ENCODE measurements at places on chromosomes 4 and X.
A peak's percentile ranks its signal among the peaks of the same experiment; 100 is the strongest.

GRCh38 chr4:142282870-142283431, 563.1 kb downstream of the INPP4B start:
- no peak for DNase-seq
- no peak overlapping the region for H3K4me3 ChIP-seq
- H3K36me3 ChIP-seq, result no peaks in the 10 kb centered on the region
- no peak overlapping the region for H3K27ac ChIP-seq
- peaks cover 11% of the 10 kb centered on the region for H3K4me1 ChIP-seq
- no peaks in the 10 kb centered on the region for H3K27me3 ChIP-seq

DNA sequence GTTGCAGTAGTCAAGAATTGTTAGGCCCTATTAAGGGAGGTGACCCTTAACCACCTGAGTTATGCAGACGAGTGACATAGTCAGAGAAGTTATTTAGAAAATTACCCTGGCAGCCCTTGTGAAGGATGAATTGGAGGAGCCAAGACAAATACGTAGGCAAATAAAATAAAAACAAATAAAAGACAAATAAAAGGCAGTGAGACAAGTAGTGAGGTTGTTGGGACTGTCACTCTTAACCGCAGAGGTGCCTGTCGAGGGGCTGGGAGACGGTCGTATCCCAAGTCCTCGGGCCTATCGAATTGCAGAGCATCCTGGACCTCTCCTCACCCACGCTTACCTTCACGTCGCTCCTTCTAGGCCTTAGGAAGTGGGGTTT, 58.0 kb upstream of the ZC4H2 start:
- peak overlapping the region; percentile 91 for H3K4me3 ChIP-seq
- H3K36me3 ChIP-seq, result no peaks in the 10 kb centered on the region
- H3K27ac ChIP-seq, result peak overlapping the region; percentile 95
- H3K27me3 ChIP-seq, result no peaks in the 10 kb centered on the region
- peaks cover 7% of the 10 kb centered on the region for H3K4me1 ChIP-seq

GRCh38 chr4:177673985-177674489, 231.8 kb upstream of the AGA start:
- H3K4me3 ChIP-seq, result no peak overlapping the region
- H3K36me3 ChIP-seq, result no peaks in the 10 kb centered on the region
- H3K4me1 ChIP-seq, result no peaks in the 10 kb centered on the region
- H3K27ac ChIP-seq, result no peak overlapping the region

DNA sequence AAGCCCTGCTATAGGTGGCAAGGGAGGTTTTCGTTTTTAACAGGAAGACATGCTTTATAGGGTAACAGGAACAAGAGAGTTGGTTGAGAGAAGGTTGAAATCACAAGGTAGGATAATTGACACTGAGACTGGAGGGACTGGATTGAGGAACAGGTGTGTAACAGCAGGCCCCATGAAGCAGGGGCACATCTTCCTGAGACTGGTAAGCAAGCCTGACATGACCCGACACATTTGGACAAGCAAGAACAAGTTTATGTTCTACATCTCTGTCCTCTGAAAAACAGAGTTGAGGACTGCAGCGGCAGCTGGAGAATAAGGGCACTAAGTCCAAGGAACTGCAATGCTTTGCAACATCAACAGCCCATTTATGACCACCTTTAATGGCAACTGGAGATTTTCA, 5.2 kb downstream of the RPS4X start:
- peaks cover 28% of the 10 kb centered on the region for H3K4me1 ChIP-seq
- peak overlapping the region; percentile 93 for H3K27ac ChIP-seq
- no peak for DNase-seq
- peaks cover 9% of the 10 kb centered on the region for H3K36me3 ChIP-seq
- no peaks in the 10 kb centered on the region for H3K27me3 ChIP-seq
- peak overlapping the region; percentile 59 for H3K4me3 ChIP-seq

DNA sequence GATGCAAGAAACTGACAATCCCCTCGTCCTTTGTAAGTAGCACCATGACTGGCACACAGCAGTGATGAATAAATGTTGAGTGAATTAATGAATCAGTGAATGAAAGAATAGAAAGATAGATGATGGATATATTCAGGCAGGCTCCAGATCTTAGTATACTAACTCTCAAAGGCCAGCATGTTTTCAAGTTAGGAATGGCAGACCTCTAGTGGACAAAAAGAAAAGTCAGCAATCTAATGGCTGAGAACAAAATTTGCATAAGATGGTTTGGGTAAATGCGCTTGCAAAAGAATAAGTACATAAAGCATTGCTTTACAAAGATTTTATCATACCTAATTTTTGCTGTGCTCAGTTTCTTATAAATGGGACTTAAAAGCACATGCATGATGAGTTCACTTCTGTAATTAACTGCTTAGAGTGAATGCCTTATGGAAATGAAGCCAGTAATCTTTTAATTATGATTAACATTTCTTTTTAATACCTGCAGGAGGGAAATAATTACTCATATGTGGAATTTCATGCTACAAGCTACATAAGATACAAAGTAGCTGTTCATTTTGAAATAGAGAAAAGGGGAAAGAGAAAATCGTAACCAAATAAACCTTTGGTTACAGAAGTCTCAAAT, 126.9 kb upstream of the GPRIN3 start:
- H3K27ac ChIP-seq, result peak overlapping the region; percentile 87
- H3K4me1 ChIP-seq, result peaks cover 24% of the 10 kb centered on the region
- peaks cover 9% of the 10 kb centered on the region for H3K27me3 ChIP-seq
- no peak overlapping the region for H3K4me3 ChIP-seq
- no peak for DNase-seq
- peaks cover 2% of the 10 kb centered on the region for H3K36me3 ChIP-seq

DNA sequence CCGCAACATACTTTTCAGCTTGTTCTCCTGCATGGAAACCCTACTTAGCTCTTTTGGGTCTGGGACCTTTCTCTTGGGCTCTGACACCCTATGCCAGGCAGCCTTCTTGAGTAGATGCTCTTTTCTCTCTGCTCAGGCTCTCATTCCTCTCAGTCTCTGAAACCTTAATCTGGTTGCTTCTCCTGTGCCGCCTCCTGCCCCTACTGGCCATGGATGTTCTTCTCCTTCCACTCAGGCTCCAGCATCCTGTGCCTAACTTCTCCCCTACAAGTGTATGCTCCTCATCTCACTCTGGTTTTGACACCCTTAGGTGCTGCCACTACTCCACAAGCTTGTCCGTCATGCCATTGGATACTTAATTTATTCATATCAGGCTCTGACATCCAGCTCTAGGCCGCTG, 15.2 kb downstream of the BLTP1 start:
- H3K36me3 ChIP-seq, result peaks cover 8% of the 10 kb centered on the region
- no peak overlapping the region for H3K27ac ChIP-seq
- H3K27me3 ChIP-seq, result no peaks in the 10 kb centered on the region

GRCh38 chrX:150508451-150509367, 59.7 kb upstream of the MTM1 start:
- H3K36me3 ChIP-seq, result no peaks in the 10 kb centered on the region
- no peak overlapping the region for H3K4me3 ChIP-seq
- H3K4me1 ChIP-seq, result no peaks in the 10 kb centered on the region
- DNase-seq, result no peak

DNA sequence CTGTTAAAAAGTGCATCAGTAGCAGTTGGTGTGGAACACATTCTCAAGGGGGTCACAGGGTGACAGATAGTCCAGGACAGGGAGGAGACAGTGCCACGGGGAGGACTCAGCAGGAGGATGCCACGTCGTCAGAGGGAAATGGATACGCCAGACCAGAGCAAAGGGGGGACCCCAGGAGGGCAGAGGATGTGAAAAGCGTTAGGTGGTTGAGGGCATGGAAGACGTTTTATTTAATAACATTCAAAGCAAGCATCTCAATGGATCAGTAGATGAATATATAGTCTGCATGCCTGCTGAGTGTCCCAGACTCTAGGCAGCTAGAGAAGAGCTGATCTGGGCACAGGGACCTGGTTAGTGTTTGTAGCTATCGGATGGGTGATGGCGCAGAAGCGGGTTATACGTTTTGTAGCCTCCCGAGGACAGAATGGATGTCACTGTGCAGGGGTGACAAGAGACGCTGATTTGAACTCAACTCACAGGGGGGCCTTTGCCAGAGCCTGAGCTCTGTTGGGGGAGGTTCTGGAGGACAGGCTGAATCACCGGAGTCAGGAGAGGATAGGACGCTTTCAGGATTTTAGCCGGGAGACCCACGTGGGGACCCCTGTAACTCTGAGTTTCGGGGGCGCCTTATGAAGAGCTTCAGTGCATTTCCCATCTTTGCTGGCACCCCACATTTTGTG, 81.3 kb downstream of the STOX2 start:
- H3K4me1 ChIP-seq, result no peaks in the 10 kb centered on the region
- H3K27me3 ChIP-seq, result peaks cover 11% of the 10 kb centered on the region
- no peak for DNase-seq
- no peaks in the 10 kb centered on the region for H3K36me3 ChIP-seq
- H3K4me3 ChIP-seq, result no peak overlapping the region

DNA sequence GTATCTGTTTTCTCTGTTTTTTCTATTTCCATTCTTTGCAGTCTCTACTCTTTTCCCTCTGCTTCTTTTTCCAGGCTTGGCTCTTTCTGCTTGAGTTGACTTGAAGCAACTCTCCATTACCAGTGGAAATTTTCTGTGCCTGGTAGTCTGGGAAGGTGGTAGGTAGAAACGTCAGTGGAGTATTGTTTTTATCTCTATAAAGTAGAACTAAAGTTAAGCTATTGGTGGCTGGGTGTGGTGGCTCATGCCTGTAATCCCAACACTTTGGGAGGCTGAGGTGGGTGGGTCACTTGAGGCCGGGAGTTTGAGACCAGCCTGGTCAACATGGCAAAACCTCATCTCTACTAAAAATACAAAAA, 438.1 kb upstream of the AR start:
- no peak for DNase-seq
- no peaks in the 10 kb centered on the region for H3K36me3 ChIP-seq
- no peaks in the 10 kb centered on the region for H3K27me3 ChIP-seq
- no peak overlapping the region for H3K27ac ChIP-seq
- no peak overlapping the region for H3K4me3 ChIP-seq
- no peaks in the 10 kb centered on the region for H3K4me1 ChIP-seq

GRCh38 chrX:30910124-30910860, 21.2 kb upstream of the TAB3 start:
- no peaks in the 10 kb centered on the region for H3K36me3 ChIP-seq
- no peak for DNase-seq
- no peaks in the 10 kb centered on the region for H3K27me3 ChIP-seq

GRCh38 chrX:138519296-138519695, 192.2 kb downstream of the FGF13 start:
- H3K27ac ChIP-seq, result no peak overlapping the region
- no peaks in the 10 kb centered on the region for H3K4me1 ChIP-seq
- no peak for DNase-seq
- H3K27me3 ChIP-seq, result no peaks in the 10 kb centered on the region
- H3K36me3 ChIP-seq, result no peaks in the 10 kb centered on the region
- H3K4me3 ChIP-seq, result no peak overlapping the region

GRCh38 chrX:20067709-20068561, 48.8 kb downstream of the MAP7D2 start:
- H3K4me3 ChIP-seq, result no peak overlapping the region
- no peak overlapping the region for H3K27ac ChIP-seq
- DNase-seq, result no peak
- no peaks in the 10 kb centered on the region for H3K27me3 ChIP-seq

DNA sequence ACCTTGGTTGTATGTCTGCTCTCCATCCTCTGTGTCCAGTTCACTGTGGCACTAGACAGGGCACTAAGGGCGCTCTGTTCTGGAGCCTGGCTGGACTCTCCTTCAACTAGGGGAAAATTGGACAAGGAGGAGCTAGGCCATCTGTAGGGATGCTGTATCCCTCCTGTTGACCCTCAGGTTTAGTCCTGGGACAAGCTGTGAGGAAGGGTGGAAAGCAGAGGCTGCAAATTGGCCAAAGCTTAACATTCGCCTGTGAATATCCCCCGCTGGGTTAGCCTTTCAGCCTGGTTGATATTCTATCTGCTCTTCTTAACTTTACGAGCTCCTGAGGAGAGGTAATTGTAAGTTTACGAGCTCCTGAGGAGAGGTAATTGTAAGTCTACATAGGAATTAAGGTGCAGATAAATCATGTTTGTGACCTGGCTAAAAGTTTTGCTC, 64.4 kb upstream of the ENPEP start:
- DNase-seq, result no peak
- H3K27ac ChIP-seq, result no peak overlapping the region
- no peak overlapping the region for H3K4me3 ChIP-seq
- H3K4me1 ChIP-seq, result no peaks in the 10 kb centered on the region
- peaks cover 25% of the 10 kb centered on the region for H3K27me3 ChIP-seq

DNA sequence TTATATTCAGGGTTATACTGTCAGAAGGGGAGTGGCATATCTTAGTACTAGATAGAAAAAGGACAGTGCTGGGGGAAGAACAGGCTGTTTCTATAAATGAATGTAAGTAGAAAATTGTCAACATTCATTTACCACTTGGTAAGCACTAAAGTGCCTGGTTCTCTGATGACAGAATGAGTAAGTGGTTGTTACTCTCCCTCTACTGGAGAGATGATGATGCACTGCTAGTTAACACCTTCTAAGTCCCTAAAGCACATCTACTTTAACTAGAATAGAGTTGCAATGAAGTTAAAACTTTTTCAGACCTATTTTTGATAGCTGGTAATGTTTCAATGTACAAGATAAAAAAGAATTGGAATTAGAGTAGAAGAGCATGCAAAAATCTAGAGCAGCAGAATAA, 214.5 kb downstream of the KLHL4 start:
- H3K4me3 ChIP-seq, result no peak overlapping the region
- H3K27me3 ChIP-seq, result no peaks in the 10 kb centered on the region
- no peak for DNase-seq
- no peak overlapping the region for H3K27ac ChIP-seq

DNA sequence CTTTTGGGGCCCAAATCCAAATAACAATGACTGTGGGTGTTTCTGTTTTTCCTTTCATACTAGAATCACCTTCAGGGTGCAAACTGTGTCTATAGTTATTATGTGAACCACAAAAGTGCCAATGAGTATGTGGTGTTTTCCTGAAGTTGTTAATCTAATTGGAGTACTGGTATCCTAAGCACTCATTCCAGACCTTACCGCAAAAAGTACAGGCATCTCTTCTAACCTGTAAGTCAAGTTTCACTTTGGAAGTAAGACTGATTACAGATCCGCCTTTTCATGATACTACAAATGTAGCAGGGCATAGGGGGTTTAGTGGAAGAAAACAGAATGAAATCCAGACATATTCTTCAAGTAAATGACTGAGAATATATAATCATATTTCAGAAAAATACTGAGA, 16.1 kb downstream of the COQ2 start:
- peaks cover 4% of the 10 kb centered on the region for H3K36me3 ChIP-seq
- H3K27ac ChIP-seq, result no peak overlapping the region
- H3K27me3 ChIP-seq, result no peaks in the 10 kb centered on the region
- H3K4me1 ChIP-seq, result peaks cover 11% of the 10 kb centered on the region
- no peak for DNase-seq
- H3K4me3 ChIP-seq, result no peak overlapping the region

DNA sequence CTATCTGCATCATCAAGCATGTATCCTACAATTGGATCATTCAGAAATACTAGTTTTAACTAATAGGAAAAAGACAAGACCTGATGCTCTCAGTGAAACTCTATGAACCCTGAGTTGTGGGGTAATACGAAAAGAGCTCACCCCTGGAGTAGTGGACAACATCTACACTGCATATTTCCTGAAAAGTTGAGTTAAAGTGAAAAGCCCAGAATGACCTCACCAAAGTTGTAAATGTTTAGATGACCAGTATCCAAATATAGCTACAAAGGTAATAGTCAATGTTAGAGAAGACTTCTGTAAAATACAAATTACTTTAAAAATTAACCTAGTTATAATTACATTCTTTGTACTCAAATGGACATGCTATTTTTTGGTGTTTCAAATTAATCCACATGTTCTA, 52.8 kb upstream of the SRPX start:
- H3K27me3 ChIP-seq, result no peaks in the 10 kb centered on the region
- no peaks in the 10 kb centered on the region for H3K36me3 ChIP-seq
- no peak for DNase-seq
- peaks cover 3% of the 10 kb centered on the region for H3K4me1 ChIP-seq

- DNase-seq, result peak; percentile 49
- no peaks in the 10 kb centered on the region for H3K36me3 ChIP-seq
- peaks cover 8% of the 10 kb centered on the region for H3K4me1 ChIP-seq
- peak overlapping the region; percentile 80 for H3K27ac ChIP-seq
Observed at GRCh38 chr4:2364654-2365053, 53.8 kb downstream of the ZFYVE28 start.

All from T-helper 17 cell (primary cell).